ENCODE measurements at places on chromosomes 4 and X. TPM values are rescaled to one million over a fixed set of nuclear protein-coding genes. Genes with fewer than 3 reads are reported as not detected.

Gene NCAPG
- 1.6 TPM for total RNA-seq

Gene FREM3
- total RNA-seq: 0.27 TPM

Gene PAGE1
- total RNA-seq: not detected

Gene STBD1
- total RNA-seq: 1.9 TPM

Gene DDX53
- not detected for total RNA-seq

DNA sequence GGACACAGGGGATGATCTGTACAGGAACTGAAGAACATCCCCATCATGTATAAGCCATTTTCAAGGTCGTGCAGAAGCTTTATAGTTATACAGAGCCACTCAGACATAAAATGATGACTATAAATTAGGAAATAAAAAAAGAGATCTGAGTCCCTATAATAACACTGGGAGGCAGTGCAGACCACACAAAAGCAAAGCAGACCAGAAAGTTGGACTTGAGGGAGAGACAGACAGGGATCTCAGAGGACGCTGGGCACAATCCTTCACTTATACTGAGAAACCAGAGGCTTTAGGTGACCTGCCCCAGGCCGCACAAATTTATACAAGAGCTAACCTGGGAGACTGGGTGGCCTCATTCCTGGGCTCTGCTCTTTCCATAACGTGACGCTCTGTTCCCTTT, 70.5 kb downstream of the HADH start:
- DNase-seq: peak; percentile 76

DNA sequence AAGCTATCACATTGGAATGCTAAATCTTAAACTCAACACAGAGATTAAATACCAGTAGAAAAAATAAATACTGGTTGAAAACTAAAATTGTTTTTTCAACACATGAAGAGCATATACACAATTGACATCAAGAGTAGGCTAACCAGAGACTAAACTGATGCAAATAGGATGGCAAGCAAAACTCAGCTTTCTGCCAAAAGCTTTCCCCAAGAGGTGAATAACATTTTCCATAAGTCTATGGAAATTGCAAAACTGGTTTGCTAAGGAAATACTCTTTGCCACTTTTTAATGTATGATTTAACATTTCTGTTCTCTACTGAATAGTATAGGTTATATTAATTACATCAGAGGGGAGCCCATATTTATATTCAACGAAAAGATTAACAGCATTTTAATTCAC, 23.8 kb downstream of the IQCM start:
- no peak for DNase-seq

DNA sequence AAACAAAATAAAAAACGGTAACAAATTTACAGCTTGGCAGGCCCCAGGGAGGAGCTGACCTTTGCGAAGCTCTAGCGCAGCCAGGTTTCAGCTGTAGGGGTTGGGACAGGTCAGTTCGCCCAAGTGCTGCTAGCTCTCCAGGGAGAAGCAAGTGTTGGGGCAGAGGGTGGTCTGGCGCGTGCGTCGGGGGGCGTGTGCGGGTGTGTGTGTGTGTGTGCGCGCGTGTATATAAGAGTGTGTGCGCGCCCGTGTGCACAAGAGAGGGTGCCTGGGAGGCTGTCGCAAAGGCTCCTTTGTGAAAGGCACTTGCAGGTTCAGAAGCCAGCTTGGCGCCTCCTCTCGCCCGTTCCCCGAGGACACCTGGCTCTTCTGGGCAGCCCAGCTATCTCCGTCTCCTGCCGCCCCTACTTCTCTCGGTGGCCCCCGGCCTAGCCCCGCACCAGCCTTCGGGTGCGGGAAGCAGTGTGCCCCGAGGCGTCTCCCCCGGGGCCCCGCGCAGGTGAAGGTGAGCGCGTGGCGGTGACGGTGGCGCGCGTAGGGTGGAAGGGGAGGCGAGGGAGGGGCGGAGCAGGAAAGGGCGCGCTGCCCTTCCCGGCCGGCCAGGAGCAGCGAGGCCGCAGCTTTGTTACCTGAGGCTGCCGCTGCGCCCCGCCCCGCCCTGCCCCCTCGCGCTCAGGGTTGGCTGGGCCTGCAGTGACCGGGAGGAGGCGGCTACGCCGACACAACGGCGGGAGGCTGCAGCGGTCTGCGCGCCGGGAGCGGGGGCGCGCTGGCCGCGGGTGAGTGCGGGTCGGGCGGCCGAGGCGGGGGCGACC, at the start of gene FHDC1:
FHDC1 (plus strand) TSS at position 693 of the 815 bp plus-strand sequence. CDS start 6,735 bp downstream, outside the sequence.
- DNase-seq: peak; percentile 27

GRCh38 chr4:76035799-76036380, at the start of gene CXCL11:
TSS of gene CXCL11 (minus strand) at chr4:76036070. CDS start at chr4:76035987, 83 bp downstream.
- DNase-seq: no peak

GRCh38 chr4:60656171-60656570, 544.0 kb upstream of the ADGRL3 start:
- no peak for DNase-seq

DNA sequence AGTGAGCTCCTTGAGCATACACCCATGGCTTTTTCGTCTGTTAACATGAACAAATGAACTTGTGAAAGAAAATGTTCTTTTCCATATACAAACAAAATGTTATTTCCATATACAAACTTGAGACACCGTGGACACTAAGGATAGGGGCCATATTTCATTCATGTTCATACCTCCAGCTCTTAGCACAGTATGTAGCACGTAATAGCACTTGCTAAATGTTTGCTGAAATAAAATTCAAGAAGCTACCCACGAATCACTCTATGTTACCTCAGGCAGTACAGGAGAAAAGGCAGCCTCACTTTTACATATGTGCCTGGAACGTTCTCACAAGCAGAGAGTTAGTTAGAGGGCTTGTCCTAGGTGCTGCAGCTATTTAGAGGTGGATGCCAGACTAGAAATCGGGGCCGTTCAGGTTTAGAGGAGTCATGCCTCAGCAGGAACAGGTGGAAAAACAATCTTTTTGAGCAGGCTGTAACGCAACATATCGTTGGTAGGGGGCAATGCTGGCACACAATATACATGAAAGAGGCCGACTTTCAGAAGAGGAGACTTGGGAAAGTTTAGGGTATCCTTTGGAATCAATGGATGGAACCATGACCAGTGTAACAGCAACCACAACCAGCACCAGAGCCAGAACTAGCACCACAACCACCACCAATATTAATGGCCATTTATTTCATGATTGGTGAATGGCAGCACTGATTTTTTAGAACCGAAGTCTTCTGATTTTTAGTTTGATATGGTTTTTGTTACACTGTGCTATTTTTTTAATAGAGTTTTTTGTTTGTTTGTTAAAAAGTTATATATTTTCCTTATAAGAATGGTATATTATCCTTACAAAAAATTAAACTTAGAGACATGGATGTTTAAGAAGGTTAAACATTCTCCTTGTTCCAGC, 14.8 kb upstream of the PAQR3 start:
- DNase-seq: peak; percentile 22

DNA sequence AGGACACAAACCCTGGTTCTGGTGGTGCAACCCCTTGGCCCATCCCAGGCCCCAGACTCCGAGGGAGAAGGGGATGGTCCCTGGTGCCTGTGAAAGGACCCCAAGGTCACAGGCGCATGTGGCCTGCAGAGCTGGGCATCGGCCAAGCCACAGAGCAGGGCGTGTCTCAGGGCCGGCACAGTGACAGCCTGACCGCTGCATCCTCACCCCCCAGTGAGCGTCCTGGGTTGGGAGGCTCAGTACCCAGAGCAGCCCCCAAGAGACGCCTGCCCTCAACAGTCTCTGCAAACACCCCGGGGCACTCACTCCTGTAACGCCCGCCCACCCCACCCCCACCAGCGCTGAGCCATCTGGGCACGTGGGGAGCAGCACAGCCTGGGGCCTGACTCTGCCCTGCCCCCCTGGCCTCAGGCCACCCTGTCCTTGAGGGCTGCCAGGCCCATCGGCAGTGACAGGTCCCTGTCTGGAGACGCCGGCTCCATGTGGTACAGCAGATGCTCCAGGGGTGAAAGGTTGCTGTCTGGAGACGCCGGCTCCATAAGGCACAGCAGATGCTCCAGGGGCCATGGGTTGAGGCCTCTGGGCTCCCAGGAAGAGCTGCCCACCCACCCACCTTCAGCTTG, 24.5 kb upstream of the CPLX1 start:
- DNase-seq: no peak

DNA sequence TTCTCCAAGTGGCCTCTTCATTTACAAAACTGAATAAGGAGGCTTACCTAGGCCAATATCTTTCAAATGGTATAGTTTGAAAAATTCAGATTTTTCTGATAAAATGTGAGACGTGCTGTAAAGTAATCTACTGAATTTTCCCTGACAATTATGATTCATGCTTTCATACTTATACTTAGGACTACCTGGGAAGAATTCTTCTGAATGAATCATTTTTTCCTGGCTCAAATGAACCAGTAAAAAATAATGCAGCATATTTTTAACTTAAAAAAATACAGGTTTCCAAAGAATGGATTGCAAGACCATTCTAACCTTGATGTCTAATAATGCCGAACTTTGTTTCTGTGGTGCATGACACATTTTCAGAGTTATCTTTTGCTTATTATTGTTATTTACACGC, 375.4 kb downstream of the ZNF674 start:
- DNase-seq: no peak

- no peak for DNase-seq
Observed at GRCh38 chrX:87338510-87338909, 179.1 kb upstream of the KLHL4 start.

- DNase-seq: no peak
Observed at GRCh38 chr4:105306820-105307219, 160.1 kb downstream of the TET2 start.

DNA sequence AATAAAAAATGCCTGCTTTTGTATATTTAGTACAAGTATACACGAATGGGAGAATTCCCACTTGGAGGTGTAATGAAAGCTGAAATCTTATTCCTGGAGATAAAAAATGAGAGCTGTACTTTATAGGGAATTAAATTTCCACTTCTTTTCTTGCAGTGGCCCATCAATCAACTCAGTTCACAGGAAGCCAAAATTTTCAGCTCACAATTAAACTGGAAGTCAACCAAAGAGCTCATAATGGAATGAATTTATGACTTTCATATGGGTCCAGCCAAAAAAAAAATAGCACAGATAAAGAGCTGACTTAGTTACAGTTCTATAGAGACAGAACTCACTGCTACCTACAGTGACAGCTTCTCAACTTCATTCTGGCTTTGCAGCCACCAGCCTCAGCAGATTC, 115.2 kb upstream of the TBC1D9 start:
- DNase-seq: no peak

- no peak for DNase-seq
Observed at GRCh38 chr4:81352446-81352835, 119.3 kb downstream of the RASGEF1B start.

DNA sequence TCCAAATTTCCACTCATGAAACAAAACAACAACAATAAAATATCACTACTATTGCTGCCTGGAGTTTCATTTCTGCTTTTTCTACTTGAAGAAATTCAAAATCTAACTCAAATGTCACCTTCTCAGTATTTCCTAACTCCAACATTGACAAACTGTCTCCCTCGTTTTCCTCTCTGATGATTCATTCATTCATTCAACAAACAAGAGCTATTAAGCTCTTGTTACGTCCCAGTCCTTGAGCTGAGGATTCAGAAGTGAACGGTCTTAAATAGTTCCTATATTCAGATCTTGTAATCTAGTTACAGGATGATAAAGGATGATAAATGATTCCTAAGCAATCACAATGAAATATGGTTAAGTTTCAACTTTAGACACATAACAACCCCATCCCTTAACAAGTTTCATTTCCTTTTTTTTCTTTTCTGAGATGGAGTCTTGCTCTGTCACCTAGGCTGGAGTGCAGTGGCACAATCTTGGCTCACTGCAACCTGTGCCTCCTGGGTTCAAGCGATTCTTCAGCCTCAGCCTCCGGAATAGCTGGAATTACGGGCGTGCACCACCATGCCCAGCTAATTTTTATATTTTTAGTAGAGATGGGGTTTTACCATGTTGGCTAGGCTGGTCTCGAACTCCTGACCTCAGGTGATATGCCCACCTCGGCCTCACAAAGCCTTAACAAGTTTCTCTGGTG, 1.7 kb downstream of the SLC9B2 start:
- DNase-seq: no peak

- DNase-seq: no peak
Observed at GRCh38 chr4:143252478-143252877, 67.8 kb downstream of the USP38 start.

Measured in hematopoietic multipotent progenitor cell (in vitro differentiated cells).